Fibroblast of skin of right biceps (primary cell): ENCODE measurements at places on chromosomes 5 and 9.
A peak's percentile ranks its signal among the peaks of the same experiment; 100 is the strongest.

DNA sequence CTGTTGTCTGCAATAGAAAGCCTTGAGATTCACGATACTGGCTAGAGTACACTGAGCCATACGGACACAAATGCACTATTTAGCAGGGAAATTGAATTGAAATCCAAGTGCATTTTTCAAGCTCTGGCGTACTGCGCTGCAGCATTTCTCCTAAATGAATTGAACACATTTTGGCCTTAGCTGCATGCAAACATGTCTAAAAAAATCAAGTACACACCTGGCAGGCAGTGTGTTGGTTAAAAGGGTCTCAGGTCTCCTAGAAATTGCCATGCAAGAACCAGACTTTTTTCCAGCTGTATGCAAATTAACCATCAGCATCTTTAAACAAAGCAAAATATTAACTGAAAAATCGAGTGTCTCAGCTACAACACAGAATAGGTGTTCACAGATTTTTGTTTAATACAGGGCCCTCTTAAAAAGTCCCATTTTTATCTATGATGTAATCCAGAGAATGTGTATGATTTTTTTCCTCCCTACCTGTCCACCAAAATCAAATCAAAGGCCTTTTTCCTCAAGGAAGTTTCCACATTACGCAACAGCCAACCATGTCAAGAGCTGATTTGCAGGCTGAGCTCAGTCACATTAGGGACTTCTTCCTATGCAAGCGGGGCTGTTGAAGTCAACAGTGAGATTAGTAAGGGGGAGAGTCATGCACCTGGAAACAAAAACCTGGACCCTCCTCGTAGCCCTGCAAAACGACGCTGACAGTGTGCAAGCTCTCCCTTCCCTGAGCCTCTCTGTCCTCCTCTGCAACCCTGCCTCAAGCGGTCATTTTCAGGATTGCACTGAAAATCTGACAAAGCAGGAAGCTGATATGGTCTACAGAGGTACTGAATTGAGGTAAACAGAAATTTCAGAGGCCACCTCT lies 14.1 kb upstream of the SFXN1 start:
- DNase-seq, result peak; percentile 20

DNA sequence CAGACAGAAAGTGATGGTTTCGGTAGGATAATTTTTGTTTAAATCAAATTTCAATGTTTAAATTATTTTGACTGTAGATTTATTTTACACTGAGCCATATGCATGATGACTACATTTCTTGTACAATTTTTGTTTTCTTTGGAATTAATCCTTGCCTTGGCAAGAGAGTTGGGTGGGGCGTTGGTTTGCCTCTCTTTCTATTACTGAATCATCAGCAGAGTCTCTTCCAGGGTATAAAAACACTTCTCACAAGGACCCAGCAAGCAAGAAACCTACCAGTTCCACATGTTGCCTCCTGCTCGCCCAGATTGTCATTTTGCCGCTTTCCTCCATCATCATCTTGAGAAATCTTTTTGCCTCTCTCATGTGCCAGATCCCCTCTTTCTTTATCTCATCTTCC lies 455.0 kb upstream of the DMAC1 start:
- DNase-seq, result peak; percentile 22

DNA sequence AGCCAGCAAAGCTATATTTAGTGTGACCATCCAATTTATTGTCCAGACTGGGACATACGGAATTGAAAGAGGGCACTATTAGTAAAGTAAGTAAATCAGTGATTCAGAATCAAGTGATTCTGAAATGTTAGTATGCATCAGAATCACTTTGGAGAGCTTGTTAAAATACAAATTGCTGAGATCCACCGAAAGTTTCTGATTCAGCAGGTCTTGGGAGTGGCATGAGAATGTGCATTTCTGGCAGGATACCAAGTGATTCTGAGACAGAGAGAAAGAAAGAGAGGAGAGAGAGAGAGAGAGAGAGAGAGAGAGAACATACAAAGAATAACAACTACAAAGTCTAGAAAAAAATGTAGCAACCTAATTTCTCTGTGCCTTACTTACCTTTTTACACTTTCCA lies 65.4 kb upstream of the ASTN2 start:
- DNase-seq, result no peak

DNA sequence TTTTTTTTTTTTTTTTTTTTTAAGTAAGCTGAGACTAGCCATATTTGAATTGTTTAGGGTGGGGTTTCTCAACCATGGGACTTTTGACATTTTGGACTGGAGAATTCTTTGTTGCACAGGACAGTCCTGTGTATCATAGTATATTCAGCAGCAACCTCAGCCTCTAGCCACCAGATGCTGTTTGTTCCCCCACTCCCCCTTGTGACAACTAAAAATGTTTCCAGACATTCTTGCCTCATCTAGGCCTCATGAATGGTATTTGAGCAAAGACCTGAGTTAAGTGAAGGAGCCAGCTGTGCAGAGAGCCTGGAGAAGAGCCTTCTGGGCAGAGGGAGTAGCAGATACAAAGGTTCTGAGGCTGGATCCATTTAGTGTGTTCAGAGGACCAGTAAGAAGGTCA lies 155.9 kb downstream of the SGCD start:
- DNase-seq, result no peak

GRCh38 chr9:113646946-113647914 lies 183.7 kb downstream of the RGS3 start:
- DNase-seq, result no peak

GRCh38 chr5:63025679-63026078 lies 447.1 kb downstream of the LRRC70 start:
- no peak for DNase-seq

DNA sequence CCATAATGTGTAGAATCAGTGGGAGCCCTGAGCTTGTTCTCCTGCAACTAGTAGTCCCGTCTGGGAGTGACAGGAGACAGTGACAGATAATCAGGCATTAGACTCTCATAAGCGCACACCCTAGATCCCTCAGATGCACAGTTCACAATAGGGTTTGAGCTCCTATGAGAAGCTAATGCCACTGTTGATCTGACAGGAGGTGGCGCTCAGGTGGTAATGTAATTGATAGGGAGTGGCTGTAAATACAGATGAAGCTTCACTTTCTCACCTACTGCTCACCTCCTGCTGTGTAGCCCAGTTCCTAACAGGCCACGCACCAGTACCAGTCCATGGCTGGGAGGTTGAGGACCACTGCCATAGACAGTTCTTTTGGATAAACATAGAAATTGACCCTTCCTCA lies 188.7 kb downstream of the ROR2 start:
- DNase-seq, result no peak
